ENCODE measurements at places on chromosomes 1 and 21.

GRCh38 chr1:243475966-243476365, 220.1 kb downstream of the SDCCAG8 start:
- no peak for DNase-seq

DNA sequence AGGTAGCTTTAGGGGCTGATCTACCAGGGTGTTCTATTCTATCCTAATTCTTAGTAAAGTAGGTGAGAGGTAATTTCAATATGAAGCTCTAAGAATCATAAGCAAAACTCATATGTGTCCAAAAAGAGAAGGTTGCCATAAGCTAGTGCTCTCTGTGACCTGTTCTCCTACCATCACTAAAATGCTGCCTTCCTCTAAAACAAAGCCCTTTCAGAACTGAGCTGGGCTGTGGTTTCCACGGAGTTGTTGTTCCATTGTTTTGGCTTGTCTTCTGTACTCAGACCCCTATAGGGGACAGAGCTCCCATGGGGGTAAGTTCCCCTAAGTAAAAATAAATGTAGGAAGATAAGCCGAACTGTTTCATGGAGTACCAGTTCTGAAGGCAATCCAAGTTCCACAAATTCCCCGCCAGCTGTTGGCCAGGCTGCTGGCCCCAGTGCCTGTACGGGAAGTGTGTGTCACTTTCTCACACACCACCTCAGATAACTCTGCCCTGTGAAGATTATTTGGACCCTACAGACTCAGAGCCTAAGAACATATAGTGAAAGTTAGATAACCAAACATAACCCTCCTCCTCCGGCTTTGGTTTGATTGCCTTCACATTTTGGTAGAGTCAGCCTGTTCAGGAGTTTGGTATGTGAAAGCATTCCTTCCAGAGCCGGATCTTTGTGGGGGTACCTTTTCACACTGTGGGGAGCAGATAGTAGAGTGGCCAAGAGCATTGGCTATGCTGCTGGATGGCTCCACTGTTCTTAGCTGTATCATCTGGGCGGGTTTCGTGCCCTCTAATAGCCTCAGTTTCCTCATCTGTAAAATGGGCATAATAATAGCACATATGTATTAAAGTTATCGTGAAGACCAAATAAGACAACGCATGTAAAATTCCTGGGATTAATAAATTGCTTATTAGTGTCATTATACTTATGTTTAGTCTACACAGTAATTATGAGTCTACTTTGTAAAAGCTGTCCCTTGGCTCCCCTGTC, 10.8 kb downstream of the DPT start:
- DNase-seq: no peak

DNA sequence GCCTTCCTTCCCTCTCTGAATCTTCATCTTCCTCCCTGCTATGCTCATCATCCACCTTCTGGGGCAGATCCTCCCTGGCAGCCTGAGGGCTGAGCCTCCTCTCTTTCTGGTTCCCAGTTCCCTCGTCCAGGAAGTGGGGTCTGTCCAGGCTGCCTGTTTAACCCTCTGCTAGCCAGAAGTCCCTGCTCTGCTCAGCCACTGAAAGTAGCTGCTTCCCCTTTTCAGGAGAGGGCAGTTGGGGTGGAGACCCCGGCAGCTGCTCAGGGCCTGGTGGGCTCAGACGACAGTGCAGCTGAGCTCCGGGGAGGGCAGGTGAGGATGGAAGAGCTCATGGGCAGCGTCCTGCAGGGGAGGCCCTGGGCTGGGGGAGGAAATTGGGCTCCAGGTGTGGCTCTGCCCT, 43.1 kb upstream of the ETV3 start:
- DNase-seq: no peak

DNA sequence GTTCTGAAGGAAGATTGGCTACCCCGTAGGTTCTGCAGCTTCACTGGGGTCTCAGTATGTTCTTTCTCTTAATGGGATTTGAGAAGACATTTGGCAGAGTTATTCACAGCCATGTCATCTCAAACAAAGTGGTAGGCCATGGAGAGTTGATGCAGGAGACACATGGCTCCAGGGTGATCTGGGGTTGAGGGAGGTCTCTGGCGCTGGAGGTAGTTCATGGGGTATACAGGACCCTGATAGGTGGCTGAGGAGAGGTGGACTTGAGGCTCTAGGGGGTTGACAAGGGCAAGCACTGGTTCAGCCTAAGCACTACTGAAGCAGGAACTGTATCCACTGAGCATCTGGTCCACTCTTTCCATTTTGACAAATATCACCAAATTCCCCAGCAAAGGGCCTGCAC, 100.4 kb downstream of the C1orf94 start:
- no peak for DNase-seq

GRCh38 chr1:33322870-33323585, 2.1 kb upstream of the A3GALT2 start:
- no peak for DNase-seq

DNA sequence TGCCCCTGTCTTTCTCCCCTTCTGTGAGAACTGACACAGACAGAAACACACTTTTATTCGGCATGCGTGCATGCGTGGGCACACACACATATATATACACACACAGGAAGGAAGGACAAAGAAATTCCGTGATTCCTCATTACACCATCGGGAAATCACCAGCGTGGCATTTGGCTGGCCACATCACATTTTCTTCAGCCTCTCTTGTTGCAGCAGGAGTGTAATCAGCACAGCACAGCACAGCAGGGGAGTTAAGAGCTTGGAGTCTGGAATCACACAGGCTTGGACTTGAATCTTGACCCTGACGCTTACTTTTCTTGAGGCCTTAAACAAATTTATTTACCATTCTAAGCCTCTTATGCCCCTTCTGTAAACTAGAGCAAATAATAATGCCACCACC, 45.3 kb upstream of the EPHA8 start:
- DNase-seq: no peak

DNA sequence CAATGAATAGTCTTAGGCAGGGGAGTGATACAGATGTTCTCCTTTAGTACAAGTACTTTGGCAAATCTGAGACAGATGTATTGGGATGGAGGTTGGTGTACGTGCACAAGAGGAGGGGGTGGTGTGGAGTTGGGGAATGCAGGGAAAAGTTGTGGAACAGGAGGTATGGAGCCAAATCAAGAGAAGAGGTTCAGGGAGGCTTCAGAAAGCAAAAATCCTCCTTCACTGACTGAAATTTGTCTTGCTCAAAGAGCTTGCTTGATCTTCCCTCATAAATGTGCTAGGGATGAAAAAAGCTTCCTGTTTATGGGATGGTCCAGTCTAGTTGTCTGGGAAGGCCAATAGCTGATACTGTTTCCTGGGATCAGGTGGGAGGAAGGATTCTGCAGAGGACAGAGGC, 5.8 kb downstream of the RNF19B start:
- DNase-seq: no peak

DNA sequence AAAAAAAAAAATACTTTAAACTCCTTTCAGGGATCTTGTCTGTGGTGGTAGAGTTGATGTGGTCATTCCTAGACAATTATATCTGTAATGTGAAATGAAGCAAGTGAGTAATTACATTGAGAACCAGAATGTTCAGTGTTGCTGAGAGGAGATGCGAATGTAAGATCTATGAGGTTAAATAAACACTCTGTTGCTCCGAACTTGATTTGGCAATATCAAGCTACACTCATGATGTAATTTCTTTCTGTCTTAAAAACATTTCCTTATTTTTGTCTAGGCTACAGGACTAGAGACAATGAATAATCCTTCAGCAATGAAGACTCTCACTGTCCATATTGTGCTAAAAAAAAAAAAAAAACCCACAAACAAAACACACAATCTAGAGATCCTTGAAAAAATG, 63.1 kb upstream of the IGSF5 start:
- DNase-seq: no peak

GRCh38 chr1:224378855-224379631, 22.4 kb downstream of the CNIH4 start:
- DNase-seq: no peak

GRCh38 chr1:33045246-33045645, 8.6 kb upstream of the AK2 start:
- DNase-seq: no peak

GRCh38 chr1:108799001-108799400, 52.5 kb downstream of the STXBP3 start:
- DNase-seq: no peak

Measured in activated T-cell treated with anti-CD3 and anti-CD28 coated beads, Interleukin-2, amount 50 U/mL, for 72 hours (primary cell).